ENCODE measurements at places on chromosomes 16 and 17. TPM values are rescaled to one million over a fixed set of nuclear protein-coding genes. Genes with fewer than 3 reads are reported as not detected.

Gene CACNG1
- total RNA-seq: not detected

Gene LIMD2
- 6.8 TPM for total RNA-seq

Gene RGS9
- 1.3 TPM for total RNA-seq

Gene EMP2
- 47.7 TPM for total RNA-seq

Gene TNFRSF13B
- total RNA-seq: not detected

Gene C1QL1
- 0.49 TPM for total RNA-seq

Gene TEKT1
- not detected for total RNA-seq

Gene OR3A2
- under 0.01 TPM for total RNA-seq

Gene ADAMTS18
- not detected for total RNA-seq

Gene GLG1
- 178 TPM for total RNA-seq

Gene ATP6V0A1
- total RNA-seq: 56.6 TPM

Gene TNP2
- total RNA-seq: not detected

Gene PARD6A
- 0.97 TPM for total RNA-seq

Gene NPIPB13
- 0.65 TPM for total RNA-seq

Data from hair follicle dermal papilla cell (primary cell).